ENCODE measurements at places on chromosomes 1 and 21. TPM values are rescaled to one million over a fixed set of nuclear protein-coding genes. Genes with fewer than 3 reads are reported as not detected.

GRCh38 chr1:180117764-180118116 lies 36.9 kb upstream of the QSOX1 start:
- peak; percentile 76 for DNase-seq

DNA sequence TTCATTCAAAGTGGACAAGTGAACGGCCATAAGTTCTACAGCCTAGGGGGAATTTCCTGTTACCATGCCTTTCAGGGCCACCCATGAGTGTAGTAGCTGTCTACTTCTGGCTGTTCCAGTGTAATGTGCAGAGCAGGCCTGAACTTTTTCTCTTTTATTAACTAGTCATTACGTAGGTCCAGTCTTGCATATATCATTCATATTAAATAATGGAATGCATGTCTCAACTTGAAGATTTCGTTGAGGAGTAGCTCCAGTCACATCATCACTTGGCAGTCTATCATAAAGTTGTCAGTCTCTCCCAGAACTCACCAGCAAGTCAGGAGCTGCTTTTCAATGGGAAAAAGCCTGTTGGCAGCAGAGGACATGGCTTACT lies 12.0 kb upstream of the GIPC2 start:
- DNase-seq: no peak

DNA sequence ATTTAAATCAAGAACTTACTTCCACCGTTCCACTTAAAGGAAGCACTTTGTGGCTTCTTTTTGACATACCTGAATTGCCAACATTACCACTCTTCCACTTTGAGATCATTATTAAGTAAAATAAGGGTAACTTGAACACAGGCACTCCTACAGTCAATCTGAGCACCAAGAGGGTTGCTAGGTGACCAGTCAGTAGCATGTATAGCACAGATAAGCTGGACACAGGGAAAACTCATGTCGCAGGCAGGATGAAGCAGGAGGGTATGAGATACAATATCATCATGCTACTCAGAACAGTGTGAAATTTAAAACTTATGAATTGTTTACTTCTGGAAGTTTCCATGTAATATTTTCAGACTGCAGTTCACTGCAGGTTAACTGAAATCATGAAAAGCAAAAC lies 47.0 kb upstream of the RAP1GAP start:
- DNase-seq: no peak

- no peak for DNase-seq
These were observed 61.6 kb downstream of the LRRN2 start for GRCh38 chr1:204623894-204624361.

GRCh38 chr1:71072273-71072672 lies 8.6 kb downstream of the ZRANB2 start:
- no peak for DNase-seq

GRCh38 chr1:51189421-51190073 lies 46.5 kb upstream of the RNF11 start:
- DNase-seq: peak; percentile 43

DNA sequence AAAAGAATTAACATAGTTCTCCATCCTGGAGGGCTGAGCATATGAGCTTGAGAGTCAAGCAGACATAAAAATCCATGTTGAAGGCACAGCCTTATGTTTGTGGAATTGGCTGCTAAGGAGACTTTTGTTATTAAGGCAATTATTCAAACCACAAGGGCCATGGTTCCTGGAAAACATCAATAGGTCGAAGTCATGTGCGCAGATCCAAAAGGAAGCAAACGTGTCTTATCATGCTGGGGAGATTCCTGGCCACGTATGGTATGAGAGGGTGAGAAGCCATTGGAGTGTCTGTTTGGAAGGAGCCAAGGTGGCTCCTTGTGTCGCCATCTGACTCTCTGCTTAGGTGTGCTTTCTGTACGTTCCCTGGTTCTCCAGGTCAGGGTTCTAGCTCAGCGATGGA lies 61.8 kb upstream of the COA6 start:
- DNase-seq: no peak

- no peak for DNase-seq
These were observed 581.1 kb upstream of the PLXNA2 start for GRCh38 chr1:208825300-208825699.

DNA sequence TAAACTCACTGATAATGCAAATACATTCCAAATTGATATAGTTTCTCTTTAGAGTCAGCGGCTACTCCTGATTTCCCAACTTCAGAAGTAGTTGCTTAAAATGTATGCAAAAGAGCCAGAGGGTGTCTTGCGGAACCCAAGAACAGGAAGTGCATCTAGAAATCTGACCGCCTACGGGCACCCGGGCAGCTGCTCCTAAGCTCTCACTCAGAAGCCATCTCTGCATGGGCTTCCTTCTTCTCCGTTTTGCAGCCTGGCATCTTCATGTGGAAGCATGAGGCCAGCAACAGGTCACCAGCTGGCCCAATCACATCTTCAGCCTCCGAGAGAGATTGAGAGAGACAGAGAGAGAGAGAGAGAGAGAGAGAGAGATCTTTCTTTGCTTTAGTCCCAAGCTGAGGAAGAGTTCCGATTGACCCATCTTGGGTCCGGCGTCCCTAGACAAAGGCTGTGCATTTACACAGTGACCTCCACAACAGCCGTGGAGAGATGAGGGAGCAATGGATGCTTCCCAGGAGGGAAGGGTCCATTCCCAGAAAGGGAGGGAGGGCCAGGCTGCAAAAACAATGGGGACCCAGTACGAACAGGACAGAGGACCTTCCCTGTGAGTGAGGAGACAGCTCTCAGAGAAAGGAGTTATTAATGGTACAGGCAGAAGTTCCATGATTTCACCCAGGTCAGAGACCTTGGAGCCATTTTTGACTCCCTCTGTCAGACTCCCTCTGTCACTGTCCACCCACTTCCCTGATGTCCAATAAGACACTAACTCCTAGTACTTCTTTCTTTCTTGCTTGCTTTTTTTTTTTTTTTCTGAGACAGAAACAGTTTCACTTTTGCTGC lies 28.2 kb upstream of the SLC30A1 start:
- DNase-seq: no peak

DNA sequence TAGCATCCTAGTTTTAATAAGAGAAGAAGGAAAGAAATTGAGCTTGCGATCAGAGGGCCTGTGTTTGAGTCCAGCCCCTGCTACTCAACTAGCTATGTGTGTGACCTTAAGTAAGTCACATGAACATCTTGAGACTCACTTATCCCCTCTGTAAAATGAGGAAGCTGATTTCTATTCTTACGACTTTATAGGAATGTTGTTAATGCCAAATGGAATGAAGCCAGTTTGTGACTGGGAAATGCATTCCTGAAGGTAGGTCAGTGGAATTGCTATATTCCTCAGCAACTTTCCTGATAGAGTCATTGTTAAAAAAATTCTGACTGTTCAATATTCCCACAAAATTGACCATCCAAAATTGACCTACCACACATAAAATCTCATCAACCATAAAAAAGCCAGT lies 14.9 kb downstream of the FASLG start:
- DNase-seq: no peak

GRCh38 chr21:44416193-44416592 lies 39.1 kb upstream of the LRRC3 start:
- no peak for DNase-seq

DNA sequence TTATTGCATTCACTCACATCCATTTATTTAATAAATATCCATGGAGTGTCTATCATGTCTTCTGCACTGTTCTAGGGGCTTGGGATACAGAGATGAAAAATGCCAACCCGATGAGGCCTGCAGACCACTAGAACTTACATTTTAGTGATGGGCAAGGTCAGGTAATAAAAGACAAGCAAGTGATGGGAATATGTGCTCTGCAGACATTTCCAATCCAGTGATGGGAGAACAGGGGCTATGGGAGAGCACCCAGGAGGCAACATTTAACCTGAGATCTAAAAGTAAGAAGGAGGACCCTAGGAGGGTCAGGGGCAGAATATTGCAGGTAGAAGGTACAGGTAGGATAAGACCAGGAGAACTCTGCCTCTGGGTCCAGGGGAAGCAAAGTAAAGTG lies 53.1 kb downstream of the ETS2 start:
- no peak for DNase-seq

DNA sequence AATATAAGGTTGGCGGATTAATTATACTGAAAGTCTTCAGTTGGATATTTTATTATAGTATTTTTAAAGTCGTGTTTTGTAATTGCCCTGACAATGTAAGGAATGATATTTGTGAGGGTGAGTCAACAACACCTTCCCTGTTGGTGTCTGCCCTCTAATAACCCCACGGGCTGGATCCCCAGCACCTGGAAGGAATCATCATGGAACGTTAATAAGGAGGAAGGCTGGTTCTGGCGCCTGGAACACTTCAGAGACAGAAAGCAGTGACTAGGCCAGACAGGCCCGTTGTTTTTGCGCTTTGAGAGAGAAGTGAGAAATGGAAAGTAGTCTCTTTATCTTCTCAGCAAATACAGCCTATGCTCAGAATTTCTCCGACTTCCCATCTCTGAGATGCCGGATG lies 31.6 kb downstream of the TEX35 start:
- no peak for DNase-seq

GRCh38 chr1:233707153-233707879 lies 93.4 kb downstream of the KCNK1 start:
- peak; percentile 81 for DNase-seq

- DNase-seq: no peak
These were observed 754.0 kb upstream of the ADGRL4 start for GRCh38 chr1:79760531-79760930.

- DNase-seq: no peak
These were observed 90.7 kb downstream of the MRPL37 start for GRCh38 chr1:54290506-54291184.

GRCh38 chr1:90810681-90811080 lies 93.6 kb upstream of the BARHL2 start:
- DNase-seq: peak; percentile 7

DNA sequence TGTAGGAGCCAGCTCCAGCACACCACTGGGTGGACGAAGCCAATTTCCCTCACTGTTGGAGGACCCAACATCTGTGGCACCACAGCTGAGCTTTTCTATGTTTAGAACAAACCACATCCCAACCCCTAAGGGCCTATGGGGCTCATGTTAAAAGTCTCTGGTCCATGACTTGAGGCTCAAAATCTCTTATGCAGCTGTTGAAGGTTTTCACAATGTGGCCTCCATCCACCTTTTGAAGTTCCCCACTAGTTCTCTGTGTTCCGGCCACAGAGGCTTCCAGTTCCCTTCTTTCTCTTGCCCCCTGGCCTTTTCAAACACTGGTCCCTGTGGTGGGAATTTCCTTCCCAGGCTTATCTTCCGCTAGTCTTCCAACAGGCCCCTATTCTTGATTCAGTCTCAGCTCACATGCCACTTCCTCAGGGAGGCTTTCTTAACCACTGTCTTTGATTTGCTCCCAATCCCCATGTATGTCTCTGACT lies 3.9 kb upstream of the IFNLR1 start:
- DNase-seq: no peak

- no peak for DNase-seq
These were observed 20.1 kb upstream of the CLCA1 start for GRCh38 chr1:86448670-86449069.

DNA sequence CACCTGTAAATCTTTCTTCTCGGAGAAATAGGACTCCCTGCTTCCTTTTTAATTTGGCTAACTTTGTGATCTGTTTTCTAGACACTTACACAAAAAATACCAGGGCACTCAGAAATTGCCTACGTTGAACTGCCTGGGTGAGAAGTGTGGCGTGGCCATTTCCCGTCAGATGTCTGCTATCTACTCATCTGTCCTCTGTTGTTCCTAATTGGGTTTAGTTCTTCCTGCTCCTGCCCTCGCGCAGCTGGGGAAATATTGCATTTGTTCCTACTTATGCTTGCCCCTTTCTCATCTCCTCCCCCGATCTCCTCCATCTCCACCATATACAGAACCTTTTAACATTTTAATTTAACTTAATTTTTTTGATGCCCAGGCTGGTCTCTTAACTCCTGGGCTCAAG lies 55.1 kb downstream of the CD58 start:
- no peak for DNase-seq

- DNase-seq: peak; percentile 6
These were observed 30.3 kb downstream of the SSBP3 start for GRCh38 chr1:54375712-54376429.

DNA sequence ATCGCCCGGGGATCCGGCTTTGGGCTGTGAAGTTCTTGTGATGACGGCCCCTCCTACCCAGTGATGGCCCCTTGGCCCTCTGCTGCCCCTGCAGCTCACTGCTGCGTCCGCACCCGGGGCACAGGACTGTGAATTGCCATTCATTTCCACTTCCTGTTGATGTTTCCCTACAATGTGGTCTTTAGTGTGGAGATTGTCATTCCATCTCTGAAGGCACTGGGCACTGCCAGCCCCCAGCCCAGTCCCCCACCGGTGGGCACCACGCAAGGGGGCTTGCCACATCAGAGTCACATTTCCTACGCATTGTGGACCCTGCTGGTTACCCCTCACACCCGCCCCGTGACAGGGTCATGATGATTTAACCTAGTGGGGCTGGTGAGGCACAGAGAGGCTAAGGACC lies 2.5 kb upstream of the MX2 start:
- DNase-seq: no peak

DNA sequence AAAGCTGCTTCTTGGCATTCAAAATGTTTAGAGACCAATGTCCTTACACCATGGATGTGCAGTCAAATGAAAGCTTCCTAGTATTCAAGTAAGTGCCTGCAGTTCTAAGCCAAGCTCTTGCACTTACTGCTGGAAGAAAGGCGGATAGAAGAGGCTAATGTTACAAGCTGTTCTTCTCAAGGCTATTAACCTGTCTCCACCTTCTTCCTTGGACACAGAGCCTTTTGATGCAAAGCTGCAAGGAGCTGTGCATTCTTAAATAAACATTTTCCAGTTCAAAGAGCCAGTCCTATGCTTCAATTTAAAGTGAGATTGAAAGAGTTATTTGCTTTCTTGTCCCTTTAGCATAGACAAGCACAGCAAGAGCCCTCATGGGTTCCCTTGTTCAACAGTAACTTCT lies 167.9 kb upstream of the RUNX1 start:
- DNase-seq: no peak

DNA sequence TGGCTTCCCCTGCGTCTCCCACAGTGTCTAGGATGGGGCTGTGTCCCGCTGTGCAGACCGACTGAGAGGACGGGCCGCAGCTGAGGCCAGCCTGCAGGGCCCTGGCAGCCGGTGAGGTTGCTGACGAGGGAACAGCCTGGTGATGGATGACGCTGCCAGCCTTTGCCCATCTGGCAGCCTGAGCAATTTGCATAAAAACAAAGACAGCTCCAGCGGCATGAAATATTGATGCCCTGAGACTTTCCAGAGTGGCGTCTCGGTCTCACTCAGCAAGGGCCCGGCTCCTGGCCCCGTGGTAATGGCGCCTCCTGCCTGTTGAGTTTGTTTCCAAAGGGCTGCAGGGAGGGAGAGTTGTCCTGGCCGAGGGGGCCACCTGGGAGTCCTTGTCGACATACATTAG lies 19.1 kb upstream of the KCNA10 start:
- no peak for DNase-seq

GRCh38 chr1:107975851-107976250 lies 10.9 kb upstream of the VAV3 start:
- DNase-seq: no peak

Gene NHLH1
- total RNA-seq: not detected

Gene TOR1AIP2
- 124 TPM for total RNA-seq

Gene CYP4A22
- total RNA-seq: not detected

Gene SLC2A5
- total RNA-seq: not detected

Gene BACH1
- 31.7 TPM for total RNA-seq

Gene BCL2L15
- total RNA-seq: 0.05 TPM

Gene XCL2
- total RNA-seq: not detected

Gene USH2A
- total RNA-seq: under 0.01 TPM

Gene THEMIS2
- not detected for total RNA-seq

Gene FAM72C
- 9.1 TPM for total RNA-seq

Gene RAB3B
- total RNA-seq: 20.5 TPM

Gene EVA1B
- total RNA-seq: 33.5 TPM

All from HT1080 (cell line).